ENCODE measurements at places on chromosomes 7 and 10.

DNA sequence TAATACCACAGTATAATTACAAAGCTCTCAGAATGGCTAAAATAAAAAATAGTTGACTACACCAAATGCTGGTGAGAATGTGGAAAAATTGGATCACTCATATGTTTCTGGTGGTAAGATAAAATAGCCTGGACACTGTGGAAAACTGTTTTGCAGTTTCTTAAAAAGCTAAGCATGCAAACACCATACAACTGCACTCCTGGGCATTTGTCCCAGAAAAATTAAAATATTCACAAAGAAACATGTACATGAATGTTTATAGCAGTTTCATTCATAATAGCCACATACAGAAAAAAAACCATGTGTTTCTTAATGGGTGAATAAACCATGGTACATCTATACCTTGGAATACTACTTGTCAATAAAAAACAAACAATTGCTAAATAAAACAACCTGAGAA lies 172.9 kb downstream of the AHR start:
- DNase-seq: no peak

- no peak for DNase-seq
Observed at GRCh38 chr7:120925392-120925791, 25.2 kb upstream of the ING3 start.

- DNase-seq: no peak
Observed at GRCh38 chr7:129851809-129852208, 101.0 kb downstream of the UBE2H start.

GRCh38 chr7:76047305-76047810 lies 442 bp downstream of the STYXL1 start:
- DNase-seq: peak; percentile 85

- DNase-seq: no peak
Observed at GRCh38 chr10:25824050-25824449, 110.0 kb upstream of the MYO3A start.

DNA sequence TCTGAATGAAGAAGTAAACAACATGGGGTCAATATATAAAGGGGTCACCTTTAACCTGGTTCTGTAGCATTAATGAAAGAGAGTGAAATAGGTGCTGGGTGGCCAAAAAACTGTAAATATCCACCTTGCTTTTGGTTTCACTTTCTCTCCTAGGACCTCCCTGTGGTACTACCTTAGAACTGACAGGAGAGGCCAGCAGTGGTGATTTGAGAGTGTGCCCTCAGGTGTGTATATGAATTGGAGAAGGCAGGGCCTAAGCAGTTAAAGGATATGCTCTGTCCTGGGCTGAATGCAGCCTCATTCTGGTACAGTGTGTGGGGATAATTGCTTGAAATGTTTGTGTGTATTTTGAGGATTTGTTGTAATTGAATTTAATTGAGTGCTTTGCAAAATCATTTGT lies 62.0 kb downstream of the BBS9 start:
- DNase-seq: no peak

- DNase-seq: no peak
Observed at GRCh38 chr10:79424221-79425073, 21.0 kb downstream of the ZCCHC24 start.

- DNase-seq: no peak
Observed at GRCh38 chr7:20839196-20839735, 52.6 kb upstream of the SP8 start.

DNA sequence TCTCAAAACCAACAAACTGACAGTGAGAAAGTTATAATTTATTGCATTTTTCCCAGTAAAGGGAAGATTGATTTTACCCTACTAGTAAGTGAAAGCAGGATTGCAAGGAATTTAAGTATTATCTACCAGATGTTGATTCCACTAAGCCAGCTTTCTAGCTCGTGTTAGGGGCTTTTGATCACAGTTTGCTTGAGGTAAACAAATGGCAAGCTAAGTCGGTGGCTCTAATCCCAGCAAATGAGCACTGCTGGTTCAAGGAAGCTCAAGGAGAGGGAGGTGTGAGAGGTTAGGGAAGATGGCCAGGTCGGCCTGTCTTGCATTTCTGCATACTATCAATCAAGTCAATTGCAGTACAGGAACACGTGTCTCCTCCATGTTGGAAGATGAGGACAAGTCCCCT lies 448.7 kb upstream of the POM121L12 start:
- DNase-seq: no peak

DNA sequence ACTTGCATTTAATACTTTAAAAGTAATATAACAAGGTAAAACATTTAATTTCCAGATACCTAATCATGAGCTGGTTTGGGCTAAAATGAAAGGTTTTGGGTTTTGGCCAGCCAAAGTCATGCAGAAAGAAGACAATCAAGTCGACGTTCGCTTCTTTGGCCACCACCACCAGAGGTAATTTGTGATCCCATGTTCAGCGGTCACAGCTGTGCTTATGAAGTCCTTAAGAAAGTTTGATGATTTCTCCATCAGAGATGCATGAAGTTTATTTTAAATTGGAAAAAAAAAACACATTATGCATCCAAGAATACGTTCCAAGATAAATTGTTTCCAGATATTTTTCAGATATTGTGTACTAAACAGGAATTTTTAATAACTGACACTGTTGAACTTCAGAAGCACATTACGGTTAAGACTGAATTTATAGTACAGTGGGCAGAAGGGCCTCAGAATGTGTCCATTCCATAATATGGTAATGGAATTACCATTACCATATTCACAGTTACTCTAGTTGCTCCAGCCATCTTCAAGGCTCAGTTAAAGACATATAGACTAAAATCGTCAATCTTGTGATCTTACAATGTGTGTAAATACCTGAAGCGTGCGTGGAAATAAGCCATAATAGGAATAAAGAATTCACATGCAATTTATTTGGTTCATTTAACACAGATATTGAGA lies 106.8 kb downstream of the ZMYND11 start:
- DNase-seq: no peak

- no peak for DNase-seq
Observed at GRCh38 chr10:64519831-64520230, 998.6 kb downstream of the REEP3 start.

- DNase-seq: peak; percentile 34
Observed at GRCh38 chr7:159092701-159093121, 52.0 kb downstream of the VIPR2 start.

All from osteoblast (primary cell).